Right lung (tissue), 10 donors: ENCODE measurements at places on chromosomes 7 and 10.

DNA sequence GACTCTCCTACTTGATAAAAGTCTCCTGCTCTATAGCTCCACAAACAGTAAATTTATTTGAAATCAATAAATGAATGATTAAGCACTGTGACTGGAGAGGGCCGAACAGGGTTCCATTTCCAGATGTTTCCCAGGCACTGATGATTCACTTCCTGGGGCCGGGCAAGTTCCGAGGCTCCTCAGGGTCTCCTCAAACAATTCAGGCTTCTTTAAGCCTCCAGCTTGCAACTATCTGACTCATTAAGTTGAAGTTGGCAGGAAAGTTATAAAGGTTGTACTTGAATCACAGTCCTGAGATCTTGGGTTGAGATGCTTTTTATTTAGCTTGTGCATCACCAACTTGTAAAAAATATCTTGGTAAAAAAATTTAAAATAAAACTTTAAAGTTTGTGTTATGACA is 612.9 kb downstream of the DNAJB6 start:
- DNase-seq: no peak

DNA sequence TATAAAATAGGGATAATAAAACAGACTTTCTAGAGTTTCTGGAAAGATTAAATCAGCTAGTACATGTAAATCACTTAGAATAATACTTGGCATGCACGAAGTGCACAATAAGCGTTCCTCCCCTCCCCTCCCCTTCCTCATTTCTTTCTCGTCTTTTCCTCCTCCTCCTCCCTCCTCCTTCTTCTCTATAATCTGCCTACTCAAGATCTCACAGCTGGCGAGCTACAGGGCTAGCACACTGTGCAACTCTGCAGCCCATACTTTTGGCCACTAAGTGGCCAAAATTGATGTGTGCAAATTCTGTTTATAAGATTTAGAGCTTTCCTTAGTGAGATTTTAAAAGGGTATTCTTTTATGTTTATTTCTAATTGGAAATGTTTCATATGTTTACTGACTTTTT is 565.3 kb downstream of the PHTF2 start:
- DNase-seq: no peak

- no peak for DNase-seq
These were observed 1217.1 kb upstream of the CELF2 start for GRCh38 chr10:9800571-9800970.

DNA sequence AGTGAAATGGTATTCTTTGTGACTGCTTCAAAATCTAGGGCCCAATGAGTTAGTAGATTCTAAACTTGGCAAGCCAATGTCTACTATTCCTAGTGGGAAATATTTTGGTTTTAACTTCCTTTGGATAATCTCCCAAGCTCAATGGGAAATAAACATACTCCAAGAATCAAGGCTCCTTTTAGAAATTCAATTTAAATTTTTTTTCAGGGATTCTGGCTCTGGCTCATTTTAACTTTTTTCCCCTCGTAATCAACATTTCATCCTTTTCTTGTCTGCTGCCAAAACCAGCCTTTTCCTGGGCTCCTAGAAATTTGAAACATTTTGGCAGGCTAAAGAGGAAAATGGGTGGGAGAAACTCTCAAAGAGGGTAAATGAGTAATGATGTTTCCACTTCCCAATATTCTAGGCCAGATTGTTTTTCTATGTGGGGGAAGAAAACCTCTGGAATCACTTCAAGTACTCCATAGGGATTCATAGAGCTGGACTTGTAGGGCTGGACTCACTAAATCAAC is 85.6 kb upstream of the AGR3 start:
- DNase-seq: no peak

DNA sequence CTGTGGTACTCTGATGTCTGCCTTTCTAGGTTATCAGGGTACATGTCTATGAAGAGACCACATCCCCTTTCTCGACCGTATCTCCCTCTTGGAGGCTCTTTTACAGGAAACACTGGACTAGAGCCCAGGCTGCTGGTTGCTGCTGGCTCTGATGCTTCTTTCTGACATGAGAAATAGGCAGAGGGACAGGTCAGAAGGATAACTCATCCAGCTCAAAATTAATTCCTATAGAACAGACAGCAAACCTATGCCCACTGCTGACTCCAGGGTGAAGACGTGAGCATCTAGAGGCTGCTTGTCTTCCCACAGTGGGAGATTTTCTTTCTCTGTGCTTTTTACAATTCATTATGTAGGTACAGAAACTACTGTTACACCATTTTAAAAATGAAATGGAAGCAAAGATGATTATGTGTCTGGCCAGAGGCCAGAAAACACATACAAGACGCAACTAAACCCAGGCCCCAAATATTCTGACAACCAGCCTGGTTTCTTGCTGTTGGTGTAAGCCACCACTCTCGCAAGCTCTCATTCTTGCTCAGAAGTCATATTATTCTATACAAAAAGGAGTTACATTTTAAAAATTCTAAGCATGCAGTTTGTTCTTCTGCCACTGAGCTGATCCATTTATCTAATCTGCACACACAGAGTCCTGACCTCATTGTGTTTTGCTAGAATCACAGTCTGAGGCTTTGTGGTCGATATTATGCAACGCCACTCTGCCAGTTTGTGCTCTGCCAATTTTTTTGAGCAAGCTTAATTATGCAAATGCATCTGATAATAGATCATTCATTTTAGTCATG is 424.3 kb downstream of the KIF20B start:
- peak; percentile 19 for DNase-seq

- DNase-seq: no peak
These were observed 675 bp upstream of the SCD start for GRCh38 chr10:100346351-100346764.

- DNase-seq: no peak
These were observed 4.9 kb upstream of the ADIRF start for GRCh38 chr10:86963341-86963919.

- DNase-seq: no peak
These were observed 69.0 kb downstream of the PARD3 start for GRCh38 chr10:34746094-34746493.

DNA sequence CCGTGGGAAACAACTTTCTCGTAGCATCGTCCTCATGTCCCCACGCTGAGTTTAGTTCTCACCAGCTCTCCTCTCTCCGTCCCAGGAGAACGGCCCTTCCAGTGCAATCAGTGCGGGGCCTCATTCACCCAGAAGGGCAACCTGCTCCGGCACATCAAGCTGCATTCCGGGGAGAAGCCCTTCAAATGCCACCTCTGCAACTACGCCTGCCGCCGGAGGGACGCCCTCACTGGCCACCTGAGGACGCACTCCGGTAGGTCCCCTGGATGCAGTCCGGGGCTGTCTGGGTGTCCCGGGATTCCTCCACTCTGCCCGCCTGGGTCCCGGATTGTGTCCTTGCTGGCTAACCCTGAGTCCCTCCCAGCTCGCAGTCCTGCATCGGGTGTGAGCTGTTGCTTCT is 67.7 kb downstream of the FIGNL1 start:
- no peak for DNase-seq

GRCh38 chr10:50232261-50232639 is 19.1 kb downstream of the ASAH2 start:
- DNase-seq: no peak

GRCh38 chr10:126969310-126969709 is 64.1 kb downstream of the DOCK1 start:
- no peak for DNase-seq

DNA sequence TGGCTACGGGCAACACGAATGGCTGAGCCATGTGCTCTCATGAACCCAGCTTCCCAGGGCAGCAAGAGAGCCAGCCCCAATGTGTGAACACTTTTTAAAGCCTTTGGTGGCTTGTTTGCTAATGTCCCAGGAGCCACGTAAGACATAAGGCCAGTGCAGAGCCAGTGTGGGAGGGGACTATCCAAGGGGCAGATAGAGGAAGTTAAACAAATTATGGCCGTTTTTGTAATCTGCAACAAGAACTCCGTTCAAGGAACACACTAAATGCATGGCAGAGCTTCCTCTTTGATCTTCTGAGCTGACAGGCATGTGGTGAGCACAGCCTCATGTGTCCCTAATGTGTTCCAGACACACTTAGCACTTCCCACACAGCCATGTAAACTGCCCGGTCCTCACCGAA is 133.3 kb downstream of the TEX36 start:
- no peak for DNase-seq

GRCh38 chr7:151865070-151865670 is 11.7 kb downstream of the PRKAG2 start:
- no peak for DNase-seq

DNA sequence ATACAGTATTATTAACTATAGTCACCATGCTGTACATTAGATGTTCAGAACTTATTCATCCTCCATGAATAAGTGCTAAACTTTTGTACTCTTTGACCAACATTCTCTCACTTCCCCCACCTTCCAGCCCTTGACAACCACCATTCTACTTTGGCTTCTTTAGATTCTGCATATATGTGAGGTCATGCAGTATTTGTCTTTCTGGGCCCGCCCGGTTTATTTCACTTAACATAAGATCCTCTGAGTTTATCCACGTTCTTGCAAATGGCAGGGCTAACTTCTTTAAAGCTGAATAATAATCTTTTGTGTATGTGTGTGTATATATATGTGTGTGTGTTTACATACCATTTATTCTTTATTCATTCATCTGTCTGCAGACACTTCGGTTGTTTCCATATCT is 336.8 kb downstream of the BBS9 start:
- no peak for DNase-seq

- DNase-seq: no peak
These were observed 4.4 kb downstream of the DDIT4 start for GRCh38 chr10:72277996-72278667.

GRCh38 chr7:129170441-129171021 is 17.9 kb upstream of the SMO start:
- no peak for DNase-seq

GRCh38 chr7:87218796-87219544 is 562 bp downstream of the TMEM243 start:
- peak; percentile 78 for DNase-seq

GRCh38 chr10:117699436-117700075 is 157.0 kb downstream of the EMX2 start:
- no peak for DNase-seq

- DNase-seq: no peak
These were observed 71.3 kb downstream of the MYOF start for GRCh38 chr10:93410697-93411348.

- DNase-seq: no peak
These were observed 186.5 kb upstream of the TMEM72 start for GRCh38 chr10:44724415-44725174.

DNA sequence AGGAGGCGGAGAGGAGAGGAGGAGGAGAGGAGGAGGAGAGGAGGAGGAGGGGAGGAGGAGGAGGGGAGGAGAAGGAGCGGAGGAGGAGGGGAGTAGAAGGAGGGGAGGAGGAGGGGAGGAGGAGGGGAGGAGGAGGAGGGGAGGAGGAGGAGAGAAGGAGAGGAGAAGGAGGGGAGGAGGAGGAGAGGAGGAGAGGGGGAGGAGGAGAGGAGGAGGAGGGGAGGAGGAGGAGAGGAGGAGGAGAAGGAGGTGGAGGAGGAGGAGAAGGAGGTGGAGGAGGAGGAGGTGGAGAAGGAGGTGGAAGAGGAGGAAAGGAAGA is 15.5 kb upstream of the CRCP start:
- no peak for DNase-seq

GRCh38 chr10:113127261-113127900 is 177.3 kb downstream of the TCF7L2 start:
- no peak for DNase-seq

DNA sequence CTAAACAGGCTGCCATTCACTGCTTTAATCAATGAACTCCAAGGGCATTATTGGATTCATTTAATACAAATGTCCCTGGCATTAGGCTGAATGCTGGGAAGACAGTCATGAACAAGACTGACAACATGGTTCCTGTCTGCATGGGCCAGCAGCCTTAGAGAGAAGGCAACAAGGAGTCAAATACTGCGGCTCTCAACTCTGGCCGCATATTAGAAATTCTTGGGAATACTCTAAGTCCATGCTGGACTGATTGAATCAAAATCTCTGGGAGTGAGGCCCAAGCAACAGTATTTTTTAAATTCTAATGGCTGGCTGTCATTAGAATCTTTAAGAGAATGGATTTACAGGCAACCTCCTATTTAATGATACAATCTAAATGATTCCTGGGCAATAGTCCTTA is 34.1 kb downstream of the FGFBP3 start:
- DNase-seq: no peak

DNA sequence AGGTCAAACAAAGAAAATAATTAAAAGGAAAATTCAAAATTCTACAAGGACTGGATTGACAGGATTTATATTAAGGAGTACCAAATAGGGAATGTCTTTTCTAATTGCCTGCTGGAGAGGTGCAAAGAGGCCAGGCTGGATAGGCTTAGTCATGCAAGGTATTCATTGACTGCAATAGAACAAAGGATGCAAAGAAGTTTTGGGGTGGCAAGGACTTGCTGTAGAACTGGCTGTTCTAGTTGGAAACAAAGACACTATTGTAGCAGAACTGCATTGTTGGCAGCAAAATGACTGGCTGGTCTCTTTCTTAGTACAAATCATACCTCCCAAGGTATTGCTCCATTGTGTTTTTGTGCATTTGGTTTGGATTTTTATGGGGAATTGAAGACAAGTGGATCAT is 10.1 kb downstream of the ITGB8 start:
- no peak for DNase-seq

DNA sequence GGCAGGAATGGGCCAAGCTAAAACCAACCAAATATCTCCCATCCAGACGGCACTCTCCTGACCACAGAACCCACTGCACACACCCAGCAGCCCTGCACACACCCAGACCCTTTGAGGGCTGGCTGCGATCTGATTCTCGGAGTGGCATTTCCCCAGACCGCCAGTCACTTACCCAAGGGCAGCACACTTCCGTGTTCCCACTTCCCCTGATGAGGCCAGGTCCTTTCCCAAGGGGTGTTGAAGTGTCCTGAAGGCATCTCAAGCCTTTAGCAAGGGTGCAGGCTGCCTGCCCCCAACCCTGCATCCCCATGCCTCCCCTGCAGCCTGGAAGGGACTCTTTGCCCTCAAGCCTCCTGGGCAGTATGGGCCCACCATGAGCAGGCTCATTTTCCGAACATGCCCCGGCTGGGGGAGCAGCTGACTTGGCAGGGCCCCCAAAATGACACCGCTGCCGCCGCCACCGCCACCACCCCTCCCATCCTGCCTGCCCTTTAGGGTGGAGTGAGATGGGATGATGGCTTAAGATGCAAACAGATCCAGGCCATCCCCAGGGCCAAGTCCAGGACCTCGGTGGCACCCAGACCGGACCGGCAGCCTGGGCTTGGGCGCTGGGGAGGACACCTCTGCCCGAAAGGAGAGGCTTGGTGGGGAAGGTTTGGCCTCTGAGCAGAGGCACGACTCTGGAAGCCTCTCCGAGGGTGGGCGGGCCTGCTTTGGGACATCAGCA is 159.8 kb downstream of the NRF1 start:
- no peak for DNase-seq

DNA sequence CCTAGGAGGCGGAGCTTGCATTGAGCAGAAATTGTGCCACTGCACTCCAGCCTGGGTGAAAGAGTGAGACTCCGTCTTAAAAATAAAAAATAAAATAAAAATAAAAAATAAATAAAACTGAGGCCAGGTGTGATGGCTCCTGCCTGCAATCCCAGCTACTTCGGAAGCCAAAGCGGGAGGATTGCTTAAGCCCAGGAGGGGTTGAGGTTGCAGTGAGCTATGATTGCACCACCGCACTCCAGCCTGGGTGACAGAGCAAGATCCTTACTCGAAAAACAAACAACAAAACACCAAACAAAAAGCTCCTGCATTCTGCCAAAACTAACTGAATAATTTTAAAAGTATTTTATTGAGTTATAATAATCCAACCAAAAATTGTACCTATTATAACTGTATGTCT is 36.2 kb downstream of the AGAP4 start:
- DNase-seq: no peak
